ENCODE measurements at places on chromosomes 16 and 17.

GRCh38 chr17:13931800-13932460, 137.4 kb upstream of the COX10 start:
- DNase-seq: no peak

DNA sequence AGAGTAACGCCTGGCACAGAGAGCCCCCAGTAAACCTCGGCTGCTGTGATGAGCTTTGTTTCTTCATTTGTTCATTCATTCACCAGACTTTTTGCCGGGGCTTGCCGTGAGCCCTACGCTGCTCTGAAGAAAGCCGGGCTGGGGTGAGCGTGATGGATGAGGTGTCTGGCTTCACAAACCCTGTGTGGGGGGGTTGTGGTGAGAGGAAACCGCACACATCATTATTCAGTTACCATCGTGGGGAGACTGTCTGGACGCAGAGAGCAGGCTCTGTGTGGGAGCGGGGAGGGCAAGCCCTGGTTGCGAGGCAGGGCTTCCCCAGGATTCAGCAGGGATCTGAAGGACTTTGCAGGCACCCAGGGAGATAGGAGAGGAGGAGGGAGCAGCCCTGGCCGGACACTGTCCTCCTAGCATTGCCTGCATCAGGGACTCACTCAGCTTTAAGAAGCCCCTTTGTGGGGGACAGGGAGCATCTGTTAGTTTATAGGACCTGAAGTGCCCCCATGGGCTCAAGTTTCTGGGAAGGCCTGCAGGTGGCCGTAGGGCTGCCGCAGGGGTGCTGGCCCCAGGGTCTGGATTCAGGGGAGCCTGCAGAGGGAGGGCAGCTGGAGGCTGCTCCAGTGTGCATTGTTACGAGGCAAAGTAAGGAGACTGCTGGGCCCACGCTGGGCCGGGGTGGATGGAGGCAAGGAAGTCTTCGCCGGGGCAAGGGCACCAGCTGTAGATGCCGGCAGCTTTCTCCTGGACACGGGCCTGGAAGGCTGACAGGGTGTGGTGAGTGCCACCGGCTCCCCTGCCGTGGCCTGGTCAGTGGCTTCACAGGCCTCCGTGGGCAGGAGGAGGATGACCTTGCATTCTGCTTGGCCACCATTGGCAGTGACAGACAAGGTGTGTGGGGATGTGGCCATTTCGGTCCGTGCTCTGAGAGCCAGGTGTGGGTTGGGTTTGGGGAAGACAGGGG, 334.5 kb downstream of the SEC14L1 start:
- DNase-seq: peak; percentile 36

DNA sequence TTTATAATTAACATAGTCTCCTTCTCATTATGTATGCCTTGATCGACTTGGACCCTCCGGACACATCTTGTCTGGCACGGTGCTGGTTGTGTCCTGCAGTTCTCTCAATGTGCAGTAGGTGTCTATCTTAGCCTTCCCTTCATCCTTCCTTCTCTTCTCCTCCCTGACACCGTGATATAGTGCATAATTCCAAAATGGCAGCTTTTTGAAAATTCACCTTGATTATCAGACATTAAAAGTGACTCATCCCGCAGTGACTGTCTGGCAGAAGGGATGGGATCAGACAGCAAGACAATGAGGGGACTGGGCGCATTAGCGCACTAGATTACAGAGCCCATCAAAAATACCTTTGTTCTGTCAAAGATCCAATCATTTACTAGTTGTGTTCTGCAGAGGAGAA, 70.0 kb upstream of the PMFBP1 start:
- no peak for DNase-seq

GRCh38 chr16:57889522-57889921, 81.4 kb downstream of the CNGB1 start:
- DNase-seq: no peak

- no peak for DNase-seq
These were observed 681 bp upstream of the MAPT start for GRCh38 chr17:45893725-45894021.

- DNase-seq: no peak
These were observed 243.3 kb upstream of the PSMD7 start for GRCh38 chr16:74053312-74053711.

DNA sequence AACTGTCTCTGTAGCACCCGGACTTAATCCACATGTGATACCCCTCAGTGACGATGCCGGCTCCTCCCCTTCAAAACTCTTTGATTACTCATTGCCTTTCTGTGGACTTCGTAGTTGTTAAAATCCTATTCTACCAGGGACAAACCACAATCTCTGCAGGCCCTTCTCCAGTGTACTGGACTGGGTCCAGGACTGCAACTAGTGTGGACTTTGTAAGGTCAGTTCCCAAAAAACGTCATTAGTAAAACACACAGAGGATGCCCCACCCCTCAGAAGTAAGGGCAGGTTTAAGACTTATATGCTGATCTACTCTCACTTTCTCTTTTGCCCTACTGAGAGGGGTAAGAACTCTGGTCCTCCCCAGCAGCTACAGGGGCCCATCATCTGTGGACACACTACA, 10.5 kb upstream of the NUDT7 start:
- DNase-seq: no peak

- peak; percentile 72 for DNase-seq
These were observed 697 bp downstream of the CTF1 start for GRCh38 chr16:30896889-30897733.

DNA sequence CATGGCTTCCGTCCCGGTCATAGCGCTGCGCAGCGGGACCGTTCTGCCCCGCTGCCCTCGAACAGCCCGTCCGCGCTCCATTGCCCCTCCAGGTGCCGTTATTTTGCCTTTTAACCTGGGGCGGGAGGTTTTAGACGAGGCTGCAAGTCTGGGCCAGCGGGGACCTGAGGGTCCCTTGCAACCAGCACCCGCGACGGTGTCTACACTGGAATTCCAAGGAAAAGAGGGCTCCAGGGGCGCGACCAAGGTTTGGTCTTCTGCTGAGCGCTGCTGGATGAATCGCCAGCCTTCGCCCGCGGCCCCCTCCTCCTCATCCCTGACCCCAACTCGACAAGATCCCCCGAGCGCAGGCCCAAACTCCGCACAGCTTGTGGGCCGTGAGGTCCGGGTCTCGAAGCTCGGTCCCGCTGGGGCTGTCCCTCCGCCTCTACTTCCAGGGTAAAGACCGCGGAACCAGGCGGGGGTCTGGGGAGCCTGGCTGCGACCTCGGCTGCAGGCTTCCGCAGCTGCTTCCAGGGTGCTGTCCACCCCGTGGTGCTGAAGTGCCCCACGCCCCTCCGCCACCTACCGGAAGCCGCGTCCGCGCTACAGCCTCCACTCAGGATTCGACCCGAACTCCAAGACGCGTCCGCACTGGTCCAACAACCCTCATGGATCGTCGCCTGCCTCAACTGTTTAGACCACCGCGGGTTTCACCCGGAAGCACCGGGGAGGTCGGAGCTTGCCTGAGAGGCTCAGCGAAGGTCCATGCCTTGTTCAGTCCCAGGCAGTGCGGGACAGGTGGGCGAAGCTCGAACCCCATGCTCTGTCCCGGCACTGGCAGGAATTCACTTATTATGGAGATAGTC, 10.1 kb upstream of the CA4 start:
- DNase-seq: peak; percentile 44

Measured in activated CD4-positive, CD25-positive, alpha-beta regulatory T cell (primary cell).